Stimulated activated naive CD4-positive, alpha-beta T cell treated with Interleukin-2 at 50 U/mL for 16 hours (primary cell): ENCODE measurements at places on chromosomes 1 and 21.

- no peak for DNase-seq
These were observed 843.6 kb downstream of the ADGRL2 start for GRCh38 chr1:82644186-82644915.

- no peak for DNase-seq
These were observed 144.4 kb upstream of the DUSP10 start for GRCh38 chr1:221886311-221886710.

GRCh38 chr1:90204023-90204590, 209.2 kb downstream of the ZNF326 start:
- DNase-seq, result no peak

DNA sequence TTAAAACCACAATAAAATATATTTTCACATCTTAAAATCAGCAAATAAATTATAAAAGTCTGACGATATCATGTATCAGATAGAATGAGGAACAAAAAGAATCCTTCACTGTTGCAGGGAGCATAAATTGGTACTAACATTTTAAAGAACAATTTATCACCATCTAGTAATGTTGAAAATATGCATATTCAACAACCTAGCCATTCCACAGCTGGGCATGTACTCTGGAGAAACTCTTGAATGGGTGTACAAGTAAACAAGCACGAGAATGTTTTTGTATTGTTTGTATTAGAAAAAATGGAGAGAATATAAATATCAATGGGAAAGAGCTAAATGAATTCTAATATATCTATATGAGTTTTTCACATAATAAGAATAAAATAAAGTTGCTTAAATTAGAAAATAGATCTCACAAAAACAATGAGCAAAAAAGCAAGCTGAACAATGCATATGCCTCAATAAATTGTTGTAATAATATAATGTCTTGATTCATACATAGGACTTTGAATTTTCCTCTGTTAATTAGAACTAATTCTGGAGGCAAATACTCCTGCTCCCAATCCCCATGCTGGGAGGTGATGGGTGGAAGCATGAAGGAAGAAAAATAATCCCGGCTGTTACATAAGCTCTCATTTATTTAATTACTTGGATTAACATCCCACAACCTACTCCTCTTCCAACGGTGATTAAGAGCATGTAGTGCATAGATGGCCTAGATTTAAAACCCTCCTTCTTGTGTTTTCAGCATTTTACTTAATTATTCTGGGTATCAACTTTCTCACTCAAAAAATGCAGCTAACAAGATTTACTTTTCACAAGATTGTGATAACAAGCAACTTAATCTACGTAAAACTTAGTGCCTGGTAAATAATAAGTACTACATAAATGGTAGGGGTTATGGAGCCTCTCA, 5.5 kb upstream of the FMO2 start:
- DNase-seq, result no peak

DNA sequence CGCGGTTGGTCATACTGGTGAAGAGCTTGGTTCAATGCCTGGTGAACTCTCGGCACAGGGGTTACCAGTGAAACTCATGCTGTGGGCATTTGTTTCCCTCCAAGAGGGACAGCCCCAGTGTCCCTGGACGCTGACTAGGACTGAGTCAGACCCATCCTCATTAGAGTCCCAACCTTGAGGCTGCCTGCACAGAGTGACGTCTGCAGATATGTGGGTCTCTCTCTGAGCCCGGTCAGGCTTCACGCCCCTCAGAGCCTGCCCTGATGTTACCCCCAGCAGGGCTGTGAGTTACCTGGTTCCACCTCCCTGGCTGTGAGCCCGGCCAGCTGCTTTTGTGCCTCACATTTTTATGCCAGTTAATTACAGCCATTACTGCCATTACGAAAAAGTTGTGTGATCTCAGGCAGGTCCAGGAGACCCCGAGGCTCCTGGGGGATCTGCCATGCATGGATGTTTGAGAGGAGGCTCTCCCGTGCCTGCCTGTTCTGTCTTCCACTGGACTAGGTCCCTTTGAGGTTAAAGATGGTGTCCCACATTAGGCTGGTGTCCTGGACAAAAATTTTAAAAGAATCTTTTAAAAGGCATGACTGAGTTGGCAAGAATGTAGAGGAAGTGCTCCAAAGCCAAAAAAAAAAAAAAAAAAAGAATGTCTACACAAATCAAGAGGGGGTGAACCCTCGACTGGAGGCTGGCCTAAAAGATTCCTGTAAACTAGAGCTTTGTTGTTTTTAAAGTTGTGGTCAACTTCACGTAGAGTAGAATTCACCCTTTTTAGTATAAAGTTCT, 36.6 kb upstream of the PADI1 start:
- no peak for DNase-seq

- DNase-seq, result no peak
These were observed 110.4 kb downstream of the EPHB2 start for GRCh38 chr1:22821027-22821426.

DNA sequence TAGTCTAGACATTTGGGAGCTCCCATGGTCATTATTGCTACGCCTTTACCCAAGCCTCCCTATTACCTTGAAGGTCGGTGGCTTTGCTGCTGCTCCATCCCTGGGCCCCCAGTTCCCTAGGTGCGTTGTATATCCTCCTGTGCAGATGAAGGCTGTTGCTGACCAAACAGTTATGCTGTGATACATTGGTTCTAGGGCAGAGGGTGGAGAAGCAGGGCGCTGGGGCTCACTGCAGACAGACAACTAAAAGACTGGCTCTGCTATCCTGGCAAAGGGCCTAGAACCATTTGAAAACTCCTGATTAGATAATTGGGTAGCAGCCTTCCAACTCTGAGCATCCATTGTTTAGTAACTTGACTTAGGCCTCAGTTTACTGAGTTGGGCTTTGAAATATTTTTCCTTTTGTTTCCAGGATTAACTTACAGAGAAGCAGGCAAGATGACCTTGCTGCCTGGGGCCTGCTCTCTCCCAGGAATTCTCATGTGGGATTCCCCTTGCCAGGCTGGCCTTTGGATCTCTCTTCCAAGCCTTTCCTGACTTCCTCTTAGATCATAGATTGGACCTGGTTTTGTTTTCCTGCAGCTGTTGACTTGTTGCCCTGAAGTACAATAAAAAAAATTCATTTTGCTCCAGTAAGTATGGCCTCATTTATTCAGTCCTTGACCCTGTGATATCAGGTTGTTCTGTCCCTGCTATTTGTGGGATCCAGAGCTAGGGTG, 15.5 kb downstream of the CHI3L2 start:
- no peak for DNase-seq

DNA sequence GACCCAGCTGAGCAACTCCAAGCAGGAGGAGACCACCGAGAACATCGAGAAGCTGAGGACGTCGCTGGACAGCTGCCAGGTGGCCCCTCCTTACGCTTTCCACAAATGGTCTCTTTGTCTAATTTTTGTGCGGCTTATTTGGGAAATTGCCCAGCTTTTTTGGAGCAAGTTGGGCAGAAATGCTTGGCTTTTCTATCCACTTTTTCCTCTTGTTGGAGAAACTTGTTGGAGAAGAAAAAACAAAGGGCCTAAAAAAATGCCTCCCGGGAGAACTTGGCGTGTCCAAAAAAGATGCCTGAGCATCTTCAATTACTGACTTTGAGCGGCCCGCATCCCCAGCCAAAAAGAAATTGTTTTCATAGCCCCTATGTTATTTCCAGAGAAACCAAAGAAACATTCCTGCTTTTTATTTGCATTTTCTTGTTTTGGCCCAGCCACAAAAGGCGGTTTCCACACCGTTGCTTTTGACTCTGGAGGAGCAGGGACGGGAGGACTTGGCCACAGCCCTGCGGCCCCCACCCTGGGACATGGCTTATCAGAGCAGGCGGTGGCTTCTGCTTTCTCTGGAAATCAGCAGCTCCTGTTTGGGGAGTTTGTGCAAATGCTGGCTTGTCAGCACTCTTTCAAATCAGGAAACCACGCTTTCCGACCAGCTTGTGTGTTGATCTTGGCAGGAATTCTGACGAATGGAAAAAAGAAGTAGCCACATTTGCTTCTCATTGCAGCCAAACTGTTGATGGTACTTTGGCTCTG, 81.2 kb upstream of the EFHD2 start:
- DNase-seq, result no peak

DNA sequence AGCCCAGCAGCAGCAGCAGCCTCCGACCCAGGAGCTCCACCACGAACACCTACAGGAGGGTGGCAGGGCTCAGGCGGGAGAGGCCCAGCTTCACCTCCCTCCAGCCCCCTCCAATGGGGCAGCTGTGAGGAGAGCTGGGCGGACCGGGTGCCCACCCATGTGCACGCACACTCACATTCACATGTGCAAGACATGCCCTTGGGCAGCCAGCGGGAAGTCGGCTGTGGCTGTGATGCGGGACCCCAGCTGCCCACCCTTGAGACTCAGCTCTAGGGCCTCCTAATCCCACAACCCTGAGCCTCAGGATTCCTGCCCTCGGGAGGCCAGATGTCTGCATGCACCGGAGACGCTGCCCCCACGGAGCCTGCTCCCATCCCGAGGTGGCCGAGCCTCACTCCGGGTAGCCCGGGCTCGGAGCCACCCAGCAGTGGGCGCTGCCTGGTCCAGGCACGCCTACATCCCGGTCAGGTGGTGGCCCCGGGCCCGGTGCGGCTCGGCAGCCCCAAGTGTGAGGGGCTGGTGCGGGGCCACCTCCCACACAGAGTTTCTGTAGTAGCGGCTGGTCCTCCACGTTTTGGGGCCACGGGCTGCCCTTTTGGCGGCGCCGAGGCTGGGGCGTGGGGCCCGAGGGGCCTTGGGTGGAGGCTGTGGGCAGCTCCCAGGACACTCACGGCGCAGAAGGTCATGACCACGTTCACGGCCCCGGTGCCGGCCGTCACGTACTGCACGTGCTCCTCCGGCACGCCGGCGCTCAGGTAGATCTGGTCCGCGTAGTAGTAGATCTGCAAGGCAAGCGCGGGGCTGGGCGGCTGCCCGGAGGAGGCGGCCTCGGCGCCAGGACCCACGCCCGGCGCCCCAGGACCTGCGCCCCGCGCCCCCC, 12.9 kb upstream of the SLC2A7 start:
- DNase-seq, result no peak

GRCh38 chr1:192768463-192768862, 40.4 kb upstream of the RGS2 start:
- DNase-seq, result no peak

DNA sequence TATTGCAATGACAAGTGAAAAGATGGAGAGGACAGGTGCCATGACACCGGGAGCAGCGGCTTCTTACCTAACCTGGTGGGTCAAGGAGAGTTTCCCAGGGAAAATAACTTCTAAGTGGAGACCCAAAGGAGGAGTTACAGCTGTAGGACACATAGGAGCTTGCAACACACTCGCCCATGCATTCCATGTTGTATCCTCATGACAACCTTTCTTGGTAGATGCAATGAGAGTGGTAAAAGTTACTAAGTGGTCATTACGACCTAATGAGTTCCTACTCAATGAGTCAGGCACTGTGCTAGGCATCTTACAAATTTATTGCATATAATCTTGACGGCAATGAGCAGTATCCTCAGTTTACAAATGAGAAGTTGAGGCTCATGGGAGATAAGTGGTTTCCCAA, 119.5 kb upstream of the HOOK1 start:
- no peak for DNase-seq

DNA sequence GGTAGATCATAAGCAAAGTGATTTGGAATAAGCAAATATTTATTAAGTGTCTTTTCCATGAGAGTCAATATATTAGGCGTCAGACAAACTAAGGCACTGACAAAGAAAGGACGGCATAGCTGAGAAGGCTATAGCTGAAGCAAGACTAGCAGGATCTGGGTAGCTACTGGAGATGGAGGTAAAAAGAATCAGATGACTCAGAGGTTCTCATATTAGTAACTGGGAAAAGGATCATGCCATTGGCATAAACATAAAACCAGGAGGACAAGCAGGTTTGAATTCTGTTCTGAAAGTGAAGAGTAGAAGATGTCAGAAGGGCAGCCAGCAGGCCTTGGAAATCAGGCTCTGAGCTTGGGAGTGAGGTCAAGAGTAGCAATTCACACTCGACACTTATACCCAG, 531.9 kb downstream of the PTPRC start:
- no peak for DNase-seq

DNA sequence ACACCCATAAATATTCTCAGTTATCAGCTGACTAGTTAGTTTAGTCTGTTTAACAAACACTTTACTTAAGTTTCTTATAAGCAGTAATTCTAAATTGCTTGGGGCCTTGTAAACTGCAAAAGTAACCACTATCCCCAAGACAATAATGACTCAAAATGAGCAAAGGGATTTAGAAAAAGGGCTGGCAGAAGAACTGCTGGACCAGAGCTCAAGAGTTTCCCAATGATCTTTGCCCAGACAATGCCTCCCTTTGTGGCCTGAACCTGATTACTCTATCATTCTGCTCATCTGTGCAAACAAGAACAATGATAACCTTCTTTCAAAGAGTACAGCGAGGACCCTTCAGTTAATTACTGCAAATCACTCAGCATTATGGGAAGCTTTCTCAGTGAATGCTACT, 123.5 kb downstream of the TIAM1 start:
- no peak for DNase-seq

- no peak for DNase-seq
These were observed 86.1 kb upstream of the ZNF326 start for GRCh38 chr1:89908672-89909436.
